ENCODE measurements at places on chromosomes 16 and 17.

DNA sequence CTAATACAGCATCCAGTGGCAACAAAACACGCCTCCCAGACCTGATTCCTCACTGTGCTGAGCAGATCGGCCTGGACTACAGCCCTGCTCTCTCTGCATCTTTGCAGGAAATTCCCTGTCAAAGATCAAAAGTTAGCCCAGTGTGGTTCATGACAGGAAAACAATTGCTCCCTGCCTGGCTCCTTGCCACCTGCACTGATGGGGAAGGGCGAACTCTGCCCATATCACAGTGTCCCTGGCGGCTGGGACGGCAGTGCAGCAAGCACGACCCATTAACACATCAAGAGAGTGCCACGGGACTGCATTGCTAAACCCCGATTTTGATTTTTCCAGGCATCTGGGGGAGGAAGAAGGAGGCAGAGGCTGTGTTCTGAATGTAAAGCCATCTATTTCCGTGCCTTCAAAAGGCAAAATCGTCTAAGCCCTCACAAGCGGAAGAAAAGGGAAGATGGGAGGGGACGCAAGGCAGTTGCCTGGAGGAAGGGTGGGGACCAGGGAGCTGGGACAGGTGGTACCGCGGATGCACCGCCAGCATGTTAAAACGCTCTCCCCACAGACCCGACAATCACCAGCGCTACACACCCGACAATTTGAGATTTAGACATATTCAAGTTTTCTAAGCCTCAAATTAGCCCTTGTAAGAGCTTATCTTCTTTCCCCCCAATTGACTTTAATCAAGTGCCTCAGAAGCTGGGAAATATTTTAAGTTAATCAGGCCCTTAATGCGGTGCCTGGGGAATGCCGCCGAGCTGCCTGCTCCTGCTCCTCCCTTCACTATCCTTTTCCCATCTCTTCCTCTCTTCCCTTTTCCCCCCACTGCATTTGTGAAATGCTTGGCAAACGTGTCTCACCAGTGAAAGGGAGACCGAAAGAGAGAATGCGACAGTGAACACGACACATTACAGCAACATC is 238.8 kb upstream of the CDH5 start:
- H3K4me3 ChIP-seq: no peak overlapping the region
- peaks cover 20% of the 10 kb centered on the region for H3K4me1 ChIP-seq
- no peaks in the 10 kb centered on the region for H3K36me3 ChIP-seq
- peaks cover 3% of the 10 kb centered on the region for H3K27me3 ChIP-seq
- H3K27ac ChIP-seq: no peak overlapping the region
- DNase-seq: no peak

DNA sequence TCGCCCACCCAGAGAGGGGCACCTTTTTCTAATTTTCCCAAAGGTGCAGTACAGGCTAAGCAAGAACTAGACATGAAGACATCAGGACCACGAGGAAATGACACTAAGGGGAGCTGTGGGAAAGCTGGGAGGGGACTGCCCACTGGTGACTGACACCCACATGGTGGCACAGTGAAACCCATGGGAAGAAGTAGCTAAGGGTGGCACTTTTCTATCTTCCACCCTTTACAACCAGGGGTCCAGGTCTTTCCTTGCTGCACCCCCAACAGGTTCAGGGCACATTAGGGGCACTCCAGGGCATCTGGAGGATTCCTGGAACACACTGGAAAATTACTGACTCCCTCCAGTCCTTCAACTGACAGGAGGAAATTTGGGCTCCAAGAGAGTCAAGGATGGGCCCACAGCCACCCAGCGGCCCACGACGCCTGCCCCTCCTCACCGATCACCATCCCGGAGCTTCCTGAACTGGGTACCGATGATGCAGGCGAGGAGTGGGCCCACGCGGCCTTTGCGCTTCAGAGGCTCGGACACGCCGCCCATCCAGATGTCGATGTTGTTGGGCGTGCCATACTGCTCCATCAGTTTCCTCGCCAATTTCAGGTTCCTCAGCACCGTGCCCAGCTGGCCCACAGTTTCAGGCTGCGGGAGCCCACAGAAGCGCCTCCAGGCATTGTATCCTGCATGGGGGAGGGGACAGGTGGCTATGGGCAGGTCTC is 9.4 kb downstream of the MPO start:
- no peaks in the 10 kb centered on the region for H3K27me3 ChIP-seq
- no peak for DNase-seq
- H3K4me3 ChIP-seq: no peak overlapping the region
- no peaks in the 10 kb centered on the region for H3K36me3 ChIP-seq
- H3K4me1 ChIP-seq: no peaks in the 10 kb centered on the region

GRCh38 chr16:53843084-53843483 is 139.1 kb downstream of the FTO start:
- H3K4me1 ChIP-seq: peaks cover 11% of the 10 kb centered on the region
- no peak overlapping the region for H3K4me3 ChIP-seq
- no peak for DNase-seq
- H3K27ac ChIP-seq: no peak overlapping the region

DNA sequence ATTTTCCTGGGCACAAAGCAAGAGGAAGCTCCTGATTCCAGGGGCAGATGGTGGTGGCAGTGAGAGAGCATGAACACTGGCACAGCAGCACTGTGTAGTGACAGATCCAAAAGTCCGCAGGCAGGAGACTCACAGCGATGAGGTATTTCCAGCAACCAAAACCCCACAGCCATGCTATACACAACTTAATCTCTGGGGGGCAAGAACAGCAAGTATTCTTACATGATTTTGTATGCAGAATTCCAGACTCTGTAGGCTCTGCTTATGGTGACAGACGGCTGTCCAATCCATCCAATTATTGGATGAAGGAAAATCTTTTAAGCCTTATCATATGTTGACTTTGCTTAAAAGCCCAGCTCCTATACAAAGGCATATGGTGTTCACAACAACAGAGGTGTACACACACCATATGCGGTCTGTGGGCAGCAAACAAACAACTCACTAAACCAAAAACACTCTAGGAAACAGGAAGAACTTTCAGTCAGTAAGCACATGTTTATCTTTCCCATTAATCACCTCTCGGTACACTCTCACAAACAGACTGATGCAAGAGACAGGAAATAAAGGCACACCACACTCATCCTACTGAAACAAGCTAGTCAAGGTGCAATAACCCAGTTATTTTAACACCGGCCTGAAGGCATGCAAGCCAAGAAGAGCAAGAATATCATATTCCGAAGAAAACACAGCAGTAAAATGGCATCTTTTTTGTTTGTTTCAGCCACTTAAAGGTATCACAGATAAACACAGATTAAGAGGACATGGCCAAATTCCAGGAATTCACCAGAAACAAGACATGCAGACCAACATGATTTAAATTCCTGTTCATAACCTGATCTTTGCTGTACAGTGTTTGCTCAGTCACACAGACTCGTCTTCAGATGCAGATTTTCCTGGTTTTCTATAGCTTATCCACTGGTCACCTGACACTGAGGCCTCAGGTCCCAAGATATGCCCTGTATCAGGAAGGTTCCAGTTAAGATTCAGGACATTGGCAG is 47.8 kb downstream of the ERN1 start:
- DNase-seq: no peak
- no peak overlapping the region for H3K4me3 ChIP-seq
- H3K27me3 ChIP-seq: no peaks in the 10 kb centered on the region
- no peaks in the 10 kb centered on the region for H3K36me3 ChIP-seq
- peak overlapping the region; percentile 83 for H3K27ac ChIP-seq

DNA sequence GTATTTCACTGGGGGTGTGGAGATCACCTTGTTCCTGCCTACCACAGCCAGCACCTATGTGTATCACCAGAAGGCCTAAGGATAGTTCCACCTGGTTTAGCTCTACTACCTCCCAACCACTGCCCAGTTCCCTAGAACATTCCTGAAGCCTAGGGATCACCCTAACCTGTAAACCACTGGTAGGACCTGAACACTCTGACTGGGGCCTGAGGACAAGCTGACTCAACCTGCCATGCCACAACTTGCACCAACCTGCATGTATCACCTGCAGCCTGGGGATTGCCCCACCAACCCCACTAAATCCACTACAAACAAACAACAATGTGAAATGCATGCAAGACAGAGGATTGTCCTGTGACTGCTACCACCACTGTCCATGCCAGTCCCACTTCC is 128.1 kb downstream of the KIF2B start:
- no peak overlapping the region for H3K27ac ChIP-seq
- H3K4me1 ChIP-seq: peaks cover 4% of the 10 kb centered on the region
- H3K27me3 ChIP-seq: no peaks in the 10 kb centered on the region
- H3K4me3 ChIP-seq: no peak overlapping the region

DNA sequence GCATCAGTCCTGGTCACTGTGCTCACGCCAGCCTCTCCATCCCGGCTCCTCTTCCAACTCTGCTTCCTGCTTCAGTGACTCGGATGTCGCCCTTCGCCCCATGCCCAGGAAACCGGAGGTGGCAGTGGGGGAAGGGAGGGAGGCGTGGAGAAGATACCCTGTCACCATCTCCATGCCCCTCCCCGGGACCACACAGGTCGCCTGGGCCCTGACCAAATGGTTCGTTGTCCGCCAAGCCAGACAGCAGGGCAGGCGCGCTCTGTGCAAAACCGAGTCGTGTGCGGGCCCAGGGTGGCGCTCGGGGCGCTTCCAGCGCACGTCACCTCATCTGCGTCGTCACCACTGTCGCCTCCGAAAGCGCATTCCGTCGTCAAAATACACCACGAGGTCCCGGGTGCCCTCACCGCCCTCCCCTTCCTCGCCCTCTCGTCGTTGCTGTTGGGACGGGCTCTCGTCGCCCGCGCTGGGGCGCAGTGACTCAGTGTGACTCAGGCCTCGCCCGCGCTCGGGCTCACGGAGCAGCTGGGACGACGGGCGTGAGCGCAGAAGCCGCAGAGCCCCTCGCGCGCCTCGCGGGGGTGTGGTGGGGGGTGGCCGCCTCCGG is 39.2 kb downstream of the ZNF778 start:
- H3K27ac ChIP-seq: no peak overlapping the region
- H3K27me3 ChIP-seq: no peaks in the 10 kb centered on the region
- H3K4me1 ChIP-seq: no peaks in the 10 kb centered on the region
- no peaks in the 10 kb centered on the region for H3K36me3 ChIP-seq
- H3K4me3 ChIP-seq: peak overlapping the region; percentile 6

GRCh38 chr16:13229039-13229438 is 327.6 kb downstream of the SHISA9 start:
- no peak overlapping the region for H3K4me3 ChIP-seq
- DNase-seq: no peak
- H3K4me1 ChIP-seq: no peaks in the 10 kb centered on the region
- no peak overlapping the region for H3K27ac ChIP-seq

DNA sequence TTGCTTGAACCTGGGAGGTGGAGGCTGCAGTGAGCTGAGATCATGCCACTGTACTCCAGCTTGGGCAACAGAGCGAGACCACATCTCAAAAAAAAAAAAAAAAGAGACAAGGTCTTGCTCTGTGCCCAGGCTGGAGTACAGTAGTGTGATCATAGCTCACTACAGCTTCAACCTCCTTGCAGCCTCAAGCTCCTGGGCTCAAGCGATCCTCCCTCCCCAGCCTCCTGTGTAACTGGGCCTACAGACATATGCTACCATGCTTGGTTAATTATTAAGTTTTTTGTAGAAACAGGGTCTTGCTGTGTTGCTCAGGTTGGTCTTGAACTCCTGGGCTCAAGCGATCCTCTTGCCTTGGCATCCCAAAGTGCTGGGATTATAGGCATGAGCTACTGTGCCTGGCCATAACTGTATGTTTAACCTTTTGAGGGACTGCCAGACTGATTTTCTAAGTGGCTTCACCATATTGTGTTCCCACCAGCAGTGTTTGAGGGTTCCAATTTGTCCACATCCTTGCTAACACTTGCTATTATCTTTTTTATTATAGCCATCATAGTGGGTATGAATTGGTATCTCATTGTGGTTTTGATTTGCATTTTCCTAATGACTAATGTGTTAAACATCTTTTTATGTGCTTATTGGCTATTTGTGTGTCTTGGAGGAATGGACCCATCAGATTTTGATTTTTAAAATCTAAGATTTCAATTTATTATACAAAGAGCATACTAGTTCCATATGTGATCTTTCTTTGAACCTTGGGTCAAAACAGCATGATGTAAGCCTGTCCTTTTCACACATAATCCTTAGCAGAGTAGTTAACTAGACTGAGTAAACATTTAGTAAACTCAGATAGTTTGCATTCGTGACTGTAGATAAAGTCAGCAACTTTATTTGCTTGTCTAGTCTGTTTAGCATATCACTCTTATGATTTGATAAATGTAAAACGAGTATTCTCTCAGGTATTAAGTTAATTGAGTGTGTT is 38.1 kb upstream of the KPNB1 start:
- peaks cover 4% of the 10 kb centered on the region for H3K4me1 ChIP-seq
- H3K4me3 ChIP-seq: no peak overlapping the region
- H3K36me3 ChIP-seq: peaks cover 80% of the 10 kb centered on the region
- no peaks in the 10 kb centered on the region for H3K27me3 ChIP-seq
- H3K27ac ChIP-seq: no peak overlapping the region

DNA sequence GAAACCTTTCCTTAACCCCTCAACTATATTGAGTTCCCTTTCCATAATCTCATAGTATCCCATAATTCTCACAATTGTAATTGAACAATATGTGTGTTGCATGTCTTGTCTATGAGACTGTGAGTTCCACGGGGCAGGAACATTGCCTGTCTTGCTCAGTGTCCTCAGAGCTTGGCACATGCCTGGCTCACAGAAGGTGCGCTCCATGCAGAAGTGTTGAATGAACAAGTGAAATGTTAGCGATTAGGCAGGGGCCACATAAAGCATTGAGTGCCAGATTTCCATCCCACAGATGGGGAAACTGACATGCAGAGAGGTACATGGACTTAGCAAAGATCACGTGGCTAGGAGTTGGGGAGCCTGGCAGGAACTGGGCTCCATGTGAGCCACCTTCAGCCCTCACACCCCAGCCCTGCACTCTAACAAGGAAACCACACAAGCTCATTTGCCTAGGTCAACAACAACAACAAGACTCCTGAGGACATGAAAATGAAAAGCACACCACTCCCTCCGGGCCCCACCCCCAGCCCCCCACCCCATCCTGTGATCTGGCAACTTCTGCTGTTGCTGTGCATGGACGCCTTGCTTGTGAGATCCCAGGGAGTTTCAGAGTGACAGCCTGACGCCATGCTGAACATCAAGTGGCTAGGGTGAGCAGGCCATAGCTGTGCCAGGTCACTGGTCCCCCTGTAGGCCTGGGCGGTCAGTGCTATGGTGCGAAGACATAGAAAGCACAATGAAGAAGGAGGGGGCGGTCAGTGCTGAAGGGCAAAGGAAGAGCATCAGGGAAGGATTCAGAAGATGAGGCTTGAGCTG is 5.0 kb downstream of the PIK3R5 start:
- no peak overlapping the region for H3K4me3 ChIP-seq
- H3K36me3 ChIP-seq: no peaks in the 10 kb centered on the region
- no peak for DNase-seq

- no peaks in the 10 kb centered on the region for H3K36me3 ChIP-seq
- no peak overlapping the region for H3K4me3 ChIP-seq
- H3K27ac ChIP-seq: no peak overlapping the region
- H3K27me3 ChIP-seq: no peaks in the 10 kb centered on the region
- peaks cover 22% of the 10 kb centered on the region for H3K4me1 ChIP-seq
These were observed 194.7 kb downstream of the XYLT1 start for GRCh38 chr16:17276010-17276530.

- no peaks in the 10 kb centered on the region for H3K36me3 ChIP-seq
- no peak overlapping the region for H3K4me3 ChIP-seq
- H3K27me3 ChIP-seq: no peaks in the 10 kb centered on the region
- H3K27ac ChIP-seq: no peak overlapping the region
- no peaks in the 10 kb centered on the region for H3K4me1 ChIP-seq
These were observed 21.1 kb upstream of the SSTR5 start for GRCh38 chr16:1051446-1051845.

- H3K27me3 ChIP-seq: no peaks in the 10 kb centered on the region
- no peak for DNase-seq
- no peak overlapping the region for H3K4me3 ChIP-seq
- H3K27ac ChIP-seq: no peak overlapping the region
- H3K36me3 ChIP-seq: peaks cover 64% of the 10 kb centered on the region
- H3K4me1 ChIP-seq: peaks cover 20% of the 10 kb centered on the region
These were observed 2.3 kb downstream of the TOP2A start for GRCh38 chr17:40415390-40415789.
